Stimulated activated CD8-positive, alpha-beta memory T cell treated with anti-CD3 and anti-CD28 coated beads, Interleukin-4, amount 100 ng/mL, for 1 hour (primary cell): ENCODE measurements at places on chromosomes 5 and 9.

- DNase-seq, result no peak
These were observed 359.8 kb downstream of the ARL15 start for GRCh38 chr5:53950621-53951020.

DNA sequence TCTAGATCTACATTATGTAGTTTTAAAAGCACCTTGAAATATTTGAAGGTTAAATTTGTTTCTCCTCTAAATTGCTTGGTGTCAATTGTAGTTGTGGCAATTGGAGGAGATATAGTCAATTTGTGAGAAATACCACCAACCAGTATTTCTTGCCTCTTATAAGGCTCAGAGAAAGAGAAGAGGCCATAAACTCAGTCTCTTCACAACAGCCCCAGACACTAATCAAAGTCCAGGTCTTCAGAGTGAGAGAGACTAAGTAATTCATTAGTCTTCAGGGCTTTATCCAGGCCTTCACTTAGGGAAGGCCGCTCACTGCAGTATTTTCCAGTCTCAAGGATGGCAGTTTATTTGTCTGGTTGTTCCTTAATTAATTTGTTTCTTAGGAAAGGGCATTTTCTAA lies 168.0 kb upstream of the RGMB start:
- DNase-seq, result no peak

DNA sequence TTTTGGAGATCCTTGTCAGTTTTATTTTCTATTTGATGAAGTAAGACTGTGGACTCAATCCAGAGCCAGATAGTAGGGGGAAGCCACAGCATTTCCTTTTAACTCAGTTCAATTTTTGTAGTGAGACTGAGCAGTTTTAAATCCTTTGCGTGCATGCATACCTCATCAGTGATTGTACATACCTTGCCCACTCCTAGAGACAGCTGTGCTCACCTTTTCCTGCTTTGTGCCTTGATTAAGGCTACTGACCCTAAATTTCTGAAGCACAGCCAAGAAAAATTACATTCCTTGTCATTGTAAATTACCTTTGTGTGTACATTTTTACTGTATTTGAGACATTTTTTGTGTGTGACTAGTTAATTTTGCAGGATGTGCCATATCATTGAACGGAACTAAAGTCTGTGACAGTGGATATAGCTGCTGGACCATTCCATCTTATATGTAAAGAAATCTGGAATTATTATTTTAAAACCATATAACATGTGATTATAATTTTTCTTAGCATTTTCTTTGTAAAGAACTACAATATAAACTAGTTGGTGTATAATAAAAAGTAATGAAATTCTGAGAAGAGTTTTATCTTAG lies 17.8 kb downstream of the DIMT1 start:
- DNase-seq, result no peak

DNA sequence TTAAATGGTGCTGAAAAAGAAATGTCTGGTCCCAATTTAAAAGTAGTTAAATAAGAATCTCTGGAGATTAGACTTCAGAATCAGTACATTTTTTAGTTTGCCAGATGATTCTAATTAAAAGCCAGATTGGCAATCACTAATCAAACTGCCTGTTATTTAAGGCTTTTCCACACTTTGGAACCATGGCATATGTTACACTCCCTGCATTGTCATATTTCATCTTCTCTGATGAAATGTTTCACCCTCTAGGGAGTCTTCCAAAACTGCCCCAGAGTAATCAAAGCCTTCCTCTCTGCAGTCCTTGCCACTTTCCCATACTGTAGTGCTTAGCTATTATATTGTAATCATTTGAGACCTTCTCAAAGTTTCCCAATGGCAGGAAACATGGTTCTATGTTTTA lies 17.5 kb upstream of the OR13C9 start:
- DNase-seq, result no peak

DNA sequence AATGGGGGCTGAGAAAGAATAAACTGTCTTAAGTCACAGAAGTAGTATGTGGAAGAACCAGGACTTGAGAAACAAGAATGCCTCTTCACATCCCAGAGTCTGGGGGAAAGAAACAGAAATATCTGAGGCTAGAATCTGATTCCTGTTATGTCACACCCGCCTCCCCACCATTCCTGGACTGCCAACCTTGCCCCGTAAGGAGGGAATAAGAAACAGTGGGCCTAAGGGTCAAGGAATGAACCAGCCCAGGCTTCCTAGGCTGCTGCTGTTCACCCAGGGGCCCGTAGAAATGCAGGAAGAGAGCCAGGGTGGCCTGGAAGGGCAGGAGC lies 4.3 kb downstream of the PCDH1 start:
- DNase-seq, result no peak

GRCh38 chr5:37214550-37214949 lies 34.6 kb downstream of the CPLANE1 start:
- DNase-seq, result no peak

DNA sequence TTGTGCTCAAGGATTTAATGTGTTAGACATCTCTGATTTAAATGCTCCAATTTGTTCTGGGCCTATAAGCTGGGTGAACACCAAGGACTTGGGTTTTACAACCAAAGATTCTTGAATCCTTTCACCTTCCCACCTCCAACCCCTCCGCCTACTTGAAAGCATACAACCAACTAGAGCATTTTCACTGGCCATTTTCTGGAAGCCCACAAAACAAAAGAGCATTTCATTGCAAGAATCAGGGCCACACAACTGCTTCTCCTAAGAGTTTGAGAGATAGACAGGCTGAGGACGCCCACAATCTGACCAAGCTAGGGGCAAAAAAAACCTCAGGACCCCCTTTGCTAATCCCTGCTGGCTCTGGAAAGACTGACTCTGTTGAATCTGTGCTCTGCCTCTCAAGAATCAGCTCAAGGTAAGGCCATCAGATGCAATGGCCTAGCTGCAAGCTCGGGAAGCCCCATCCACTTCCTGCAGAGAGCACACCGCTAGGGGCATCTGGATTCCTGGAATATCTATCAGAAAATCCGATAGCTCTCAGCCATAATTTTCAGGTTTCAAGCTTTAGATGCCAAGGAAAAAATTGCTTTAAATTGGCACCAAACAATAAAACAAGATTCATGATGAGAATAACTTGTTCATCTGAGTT lies 57.7 kb downstream of the RETREG1 start:
- DNase-seq, result no peak

- no peak for DNase-seq
These were observed 103.5 kb downstream of the MAPKAP1 start for GRCh38 chr9:125603478-125604021.

DNA sequence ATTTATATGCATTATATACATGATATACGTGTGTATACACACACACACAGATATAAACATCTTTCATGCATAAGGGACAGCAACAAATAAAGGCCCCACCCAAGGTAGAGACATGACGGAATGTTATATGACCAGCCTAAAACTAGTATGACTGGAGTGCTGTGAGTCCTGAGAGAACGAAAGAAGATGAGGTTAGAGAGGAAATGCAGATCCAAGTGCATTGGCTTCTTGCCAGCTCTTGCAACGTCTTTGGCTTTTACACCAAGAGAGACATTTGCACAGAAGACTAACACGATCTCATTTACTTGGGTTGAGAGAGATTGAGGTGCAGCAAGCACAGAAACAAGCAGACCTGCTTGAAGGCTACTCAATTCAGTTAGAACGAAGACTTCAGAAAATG lies 23.0 kb downstream of the CDH10 start:
- no peak for DNase-seq

DNA sequence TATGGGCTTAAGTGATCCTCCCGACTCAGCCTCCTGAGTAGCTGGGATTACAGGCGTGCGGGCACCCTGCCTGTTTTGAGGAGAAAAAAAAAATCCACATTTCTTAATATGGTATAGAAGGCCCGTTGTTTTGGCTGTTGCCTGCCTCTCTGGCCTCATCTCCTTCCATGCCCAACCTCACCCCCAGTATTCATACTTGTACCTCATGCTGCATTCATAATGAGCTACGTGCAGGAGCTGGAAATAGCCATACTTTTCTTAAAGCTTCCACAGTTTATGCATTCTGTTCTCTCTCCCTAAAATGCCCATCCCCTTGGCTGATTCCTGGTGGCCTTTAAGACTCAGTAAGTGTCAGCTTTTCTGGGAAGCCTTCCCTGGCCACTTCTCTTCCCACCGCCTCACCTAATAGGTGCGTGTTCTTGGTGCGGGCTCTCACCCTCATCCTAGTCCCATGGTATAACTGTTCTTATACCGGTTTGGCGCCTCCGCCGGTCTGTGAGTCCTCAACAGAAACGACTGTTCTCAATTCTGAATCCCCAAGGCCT lies 2.1 kb upstream of the TPM2 start:
- DNase-seq, result no peak

GRCh38 chr5:138454121-138454520 lies 11.2 kb upstream of the EGR1 start:
- DNase-seq, result no peak

- no peak for DNase-seq
These were observed 78.4 kb downstream of the GLDC start for GRCh38 chr9:6567140-6567591.

- no peak for DNase-seq
These were observed 29.9 kb downstream of the CLINT1 start for GRCh38 chr5:157828944-157829639.

- no peak for DNase-seq
These were observed 26.0 kb upstream of the C9orf72 start for GRCh38 chr9:27599102-27599869.

GRCh38 chr9:20984506-20984905 lies 46.9 kb downstream of the HACD4 start:
- no peak for DNase-seq

- DNase-seq, result no peak
These were observed 179.5 kb downstream of the KIF4B start for GRCh38 chr5:155193029-155193428.

DNA sequence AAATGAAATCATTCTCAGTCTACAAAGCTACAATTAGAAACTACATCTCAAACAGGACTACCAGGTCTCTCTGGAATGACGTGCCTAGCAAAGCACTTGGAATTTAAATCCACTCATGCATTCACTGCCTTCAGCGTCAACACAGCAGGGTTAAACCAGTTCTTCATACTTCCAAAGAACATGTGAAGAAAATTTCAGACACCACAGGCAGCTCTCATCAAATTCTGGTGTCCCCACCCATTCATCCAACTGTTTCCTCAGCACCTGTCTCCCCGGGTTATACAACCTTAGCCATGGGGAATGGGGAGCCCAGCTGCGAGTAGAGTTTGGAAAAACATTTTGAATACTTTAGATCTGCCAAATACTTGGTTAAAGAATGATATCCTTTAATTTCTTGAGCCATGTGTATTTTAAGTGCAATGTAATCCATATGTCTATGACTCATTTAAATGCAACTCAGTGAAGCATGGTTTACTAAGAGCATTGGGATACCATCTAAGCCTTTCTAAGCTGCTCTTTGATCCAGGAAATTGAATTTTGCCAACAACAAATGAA lies 17.5 kb downstream of the ADAM19 start:
- no peak for DNase-seq

DNA sequence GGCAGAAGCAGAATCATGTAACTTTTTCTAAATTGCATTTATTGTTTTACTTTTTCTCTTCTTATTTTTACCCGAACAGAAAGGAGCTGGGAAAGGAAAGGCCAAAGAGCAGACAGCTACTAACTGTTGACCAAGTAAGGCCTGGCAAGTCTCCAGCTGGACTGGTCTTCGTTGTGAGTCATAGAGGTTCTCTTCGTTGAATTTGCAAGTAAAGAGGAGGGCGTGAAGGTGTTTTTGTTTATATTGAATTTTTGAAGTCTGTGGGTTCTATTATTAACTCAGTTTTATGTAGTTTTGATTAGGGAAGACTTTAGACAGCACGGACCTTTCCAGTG lies 416.5 kb upstream of the CCNH start:
- DNase-seq, result no peak

DNA sequence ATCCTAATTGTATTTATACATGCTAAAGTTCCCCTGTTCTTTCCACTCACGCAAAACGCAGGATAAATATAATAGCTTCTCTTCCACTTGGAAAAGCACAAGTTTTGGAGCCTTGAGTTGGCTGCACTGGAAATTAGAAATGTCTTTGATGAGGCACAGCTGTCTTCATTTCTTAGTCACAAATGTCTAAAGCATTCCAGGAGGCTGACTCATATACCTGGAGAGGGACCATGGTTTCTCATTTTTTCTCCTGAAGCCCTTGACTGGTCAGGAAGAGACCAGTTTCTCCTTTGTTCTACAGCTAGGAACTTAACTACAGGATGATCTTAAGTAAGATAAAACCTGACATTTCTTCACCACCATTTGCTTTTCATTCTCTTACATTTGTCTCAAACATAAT lies 16.2 kb downstream of the MTX3 start:
- DNase-seq, result no peak

DNA sequence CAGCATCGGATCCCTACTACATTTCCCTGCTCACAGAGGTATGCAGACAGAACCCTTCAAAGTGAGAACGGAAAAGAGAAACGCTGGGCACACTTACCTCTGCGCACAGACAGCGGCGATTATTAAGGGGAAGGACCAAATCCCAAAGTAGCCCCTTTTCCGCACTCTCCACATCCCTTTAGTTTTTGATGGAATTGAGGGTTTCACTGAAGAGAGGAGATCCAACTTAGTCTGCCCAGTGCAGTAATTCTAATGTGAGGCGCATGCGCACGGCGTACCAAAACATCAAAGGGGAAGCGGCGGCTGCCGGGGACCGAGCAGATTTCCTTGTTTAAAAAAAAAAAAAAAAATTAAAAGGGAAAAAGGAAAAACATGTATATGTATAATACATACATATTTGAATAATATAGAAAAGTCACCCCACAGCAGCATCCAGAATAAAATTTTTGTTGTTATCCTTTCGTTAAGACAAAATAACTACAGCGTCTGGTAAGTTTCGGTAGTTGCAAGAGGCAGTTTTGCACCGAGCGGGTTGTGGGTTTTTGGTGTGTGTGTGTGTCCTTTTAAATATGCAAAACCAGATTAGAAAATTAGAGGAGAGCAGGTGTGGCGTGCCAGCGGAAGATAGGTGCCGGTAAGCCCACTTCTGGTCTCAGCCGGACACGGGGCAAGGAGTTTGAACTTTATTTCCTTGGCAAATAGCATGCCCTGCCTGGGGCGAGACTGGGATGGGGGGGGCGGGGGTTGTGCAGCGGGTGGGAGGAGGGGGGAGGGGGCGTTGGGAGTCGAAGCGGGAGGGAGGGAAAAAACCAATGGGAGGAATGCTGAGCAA lies at the start of gene GABRB2:
Gene GABRB2 (minus strand): TSS at position 256 of the 832 bp plus-strand sequence. CDS start 82 bp downstream, at position 174.
- no peak for DNase-seq

GRCh38 chr9:2919347-2919746 lies 75.5 kb upstream of the PUM3 start:
- no peak for DNase-seq

DNA sequence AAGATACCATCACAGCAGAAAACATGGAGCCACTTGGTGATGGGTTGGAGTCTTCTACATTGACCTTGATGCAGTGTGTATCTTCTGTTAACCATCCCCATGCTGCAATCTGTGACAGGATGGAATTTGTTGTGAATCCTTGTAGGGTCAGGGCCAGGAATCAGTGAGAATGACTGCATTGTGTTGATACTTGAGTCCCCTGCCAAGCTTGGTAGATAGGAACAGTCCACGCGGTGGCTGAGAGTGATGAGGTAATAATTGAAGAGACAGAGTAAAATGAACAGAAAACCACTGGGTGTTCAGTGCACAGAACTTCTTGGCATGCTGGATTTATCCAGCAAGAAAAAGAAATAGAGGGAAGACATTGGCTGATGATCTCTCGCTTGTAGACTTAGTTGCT lies 217.5 kb downstream of the MAN2A1 start:
- DNase-seq, result no peak

GRCh38 chr5:137636830-137637714 lies 98.8 kb downstream of the KLHL3 start:
- DNase-seq, result no peak
